ENCODE measurements at places on chromosomes 13 and 19.

DNA sequence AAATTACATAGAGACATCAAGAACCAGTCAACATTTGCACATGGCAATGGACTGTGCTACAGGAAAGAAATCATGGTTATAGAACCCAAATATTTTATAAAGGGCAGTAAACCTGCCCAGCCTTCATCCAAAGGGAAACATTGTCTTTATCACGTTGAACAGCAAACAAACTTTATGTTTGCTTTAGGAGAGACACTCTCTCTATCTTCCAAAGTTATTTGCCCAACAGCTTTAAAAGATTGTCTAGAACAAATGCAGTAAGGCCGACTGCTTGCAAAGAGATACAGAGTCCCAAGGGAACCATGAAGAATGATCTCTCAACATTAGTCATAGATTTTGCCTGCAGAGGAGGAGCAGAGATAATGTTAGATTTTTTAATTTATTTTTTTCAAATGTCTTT lies 1323.5 kb upstream of the SLC10A2 start:
- H3K27ac ChIP-seq = no peak overlapping the region
- H3K27me3 ChIP-seq = no peaks in the 10 kb centered on the region
- no peaks in the 10 kb centered on the region for H3K36me3 ChIP-seq
- no peak overlapping the region for H3K4me3 ChIP-seq
- no peak for DNase-seq
- H3K4me1 ChIP-seq = no peaks in the 10 kb centered on the region

DNA sequence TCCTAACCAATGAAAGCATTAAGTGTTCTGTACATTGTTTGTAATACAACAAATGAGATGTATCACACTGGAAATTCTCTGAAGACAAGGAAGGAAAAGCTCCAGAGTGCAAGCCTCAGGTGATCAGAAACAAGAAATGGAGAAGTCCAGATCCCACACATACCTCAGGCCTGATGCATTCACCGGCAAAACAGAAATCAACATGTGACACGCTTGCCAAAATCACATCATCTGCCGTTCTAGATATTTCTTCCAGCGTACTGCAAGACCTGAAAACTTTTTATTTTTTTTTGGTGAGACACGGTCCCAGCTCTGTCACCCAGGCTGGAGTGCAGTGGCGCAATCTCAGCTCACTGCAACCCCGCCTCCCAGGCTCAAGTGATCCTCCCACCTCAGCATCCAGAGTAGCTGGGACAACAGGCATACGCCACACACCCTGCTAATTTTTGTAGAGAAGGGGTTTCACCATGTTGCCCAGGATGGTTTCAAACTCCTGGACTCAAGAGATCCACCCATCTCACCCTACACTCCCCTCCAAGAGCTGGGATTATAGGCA lies 48.6 kb downstream of the FOXO1 start:
- no peaks in the 10 kb centered on the region for H3K36me3 ChIP-seq
- DNase-seq = no peak
- no peaks in the 10 kb centered on the region for H3K4me1 ChIP-seq
- no peak overlapping the region for H3K4me3 ChIP-seq

GRCh38 chr19:29945433-29945832 lies 3.4 kb downstream of the URI1 start:
- no peak overlapping the region for H3K4me3 ChIP-seq
- H3K27me3 ChIP-seq = no peaks in the 10 kb centered on the region
- DNase-seq = no peak

DNA sequence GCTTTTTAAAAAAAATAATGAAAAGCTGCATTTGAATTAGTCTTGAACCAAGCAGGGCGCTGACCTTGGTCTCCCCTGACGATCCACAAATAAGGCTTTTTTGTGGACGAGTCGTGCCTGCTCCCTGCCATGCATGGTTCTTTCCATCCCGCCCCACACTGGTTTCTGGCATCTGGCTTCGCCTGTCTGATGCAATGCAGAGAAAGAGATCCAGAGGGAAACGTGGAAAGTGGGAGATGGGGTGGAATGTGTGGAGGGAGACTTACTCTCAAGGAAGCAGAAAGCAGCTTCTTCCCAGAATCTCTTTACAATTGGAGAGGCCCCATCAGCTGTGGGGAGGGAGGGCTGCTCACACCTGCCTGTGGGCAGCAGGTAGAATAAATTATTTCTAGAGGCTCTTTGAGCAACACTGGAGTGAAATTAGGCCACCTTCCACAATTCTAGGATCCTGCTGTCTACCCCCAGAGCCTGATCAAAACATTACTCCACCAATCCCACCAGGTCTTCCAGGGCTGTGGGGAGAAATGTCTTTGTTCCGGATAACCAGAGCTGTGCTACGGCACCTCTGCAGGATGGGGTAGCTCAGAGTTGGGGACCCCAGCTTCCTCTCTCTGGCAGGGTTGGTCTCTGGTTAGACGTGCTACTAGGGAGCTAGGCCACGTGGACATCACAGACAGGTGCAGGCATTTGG lies 183.5 kb downstream of the UQCRFS1 start:
- no peaks in the 10 kb centered on the region for H3K4me1 ChIP-seq
- no peak overlapping the region for H3K4me3 ChIP-seq
- no peak overlapping the region for H3K27ac ChIP-seq
- no peaks in the 10 kb centered on the region for H3K27me3 ChIP-seq

DNA sequence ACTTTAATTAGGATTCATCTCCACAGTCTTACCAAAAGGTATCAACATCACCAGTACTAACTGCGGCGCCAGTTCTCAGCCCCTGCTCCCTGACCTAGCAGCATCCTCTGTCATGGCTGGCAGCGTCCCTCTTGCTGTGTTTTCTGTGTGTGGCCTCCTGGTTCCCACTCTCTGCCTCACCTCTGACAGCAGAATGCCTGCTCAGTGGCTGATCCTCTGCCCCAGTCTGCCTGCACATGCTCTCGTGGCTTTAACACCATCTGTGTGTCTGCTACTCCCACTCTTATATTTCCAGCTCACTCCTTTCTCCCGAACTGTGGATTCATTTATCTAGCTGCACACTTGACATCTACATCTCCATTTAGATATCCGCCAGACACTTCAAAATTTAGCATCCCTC lies 341.5 kb downstream of the MTUS2 start:
- H3K27ac ChIP-seq = no peak overlapping the region
- H3K4me1 ChIP-seq = no peaks in the 10 kb centered on the region
- H3K27me3 ChIP-seq = no peaks in the 10 kb centered on the region
- no peaks in the 10 kb centered on the region for H3K36me3 ChIP-seq

GRCh38 chr19:14474827-14475226 lies 327 bp downstream of the PTGER1 start:
- H3K4me3 ChIP-seq = peak overlapping the region; percentile 17
- peaks cover 27% of the 10 kb centered on the region for H3K4me1 ChIP-seq
- peak overlapping the region; percentile 59 for H3K27ac ChIP-seq
- no peak for DNase-seq

DNA sequence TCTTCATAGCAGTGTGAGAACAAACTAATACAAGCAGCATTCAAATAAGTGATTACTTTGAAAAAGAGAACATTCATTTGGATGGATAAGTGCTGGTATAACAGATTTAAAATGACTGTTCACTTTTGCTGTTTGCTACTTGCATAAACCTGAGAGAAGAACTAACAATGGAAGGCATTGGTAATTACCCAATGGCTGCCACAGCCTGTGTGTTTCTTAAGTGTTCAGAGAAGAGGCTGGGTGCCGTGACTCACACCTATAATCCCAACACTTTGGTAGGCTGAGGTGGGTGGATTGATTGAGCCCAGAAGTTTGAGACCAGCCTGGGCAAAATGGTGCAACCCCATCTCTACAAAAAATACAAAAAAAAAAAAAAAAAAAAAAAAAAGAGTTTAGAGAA lies 4.9 kb upstream of the TEX26 start:
- no peak overlapping the region for H3K27ac ChIP-seq
- no peaks in the 10 kb centered on the region for H3K4me1 ChIP-seq
- no peaks in the 10 kb centered on the region for H3K36me3 ChIP-seq
- no peak for DNase-seq
- H3K4me3 ChIP-seq = no peak overlapping the region
- H3K27me3 ChIP-seq = no peaks in the 10 kb centered on the region

DNA sequence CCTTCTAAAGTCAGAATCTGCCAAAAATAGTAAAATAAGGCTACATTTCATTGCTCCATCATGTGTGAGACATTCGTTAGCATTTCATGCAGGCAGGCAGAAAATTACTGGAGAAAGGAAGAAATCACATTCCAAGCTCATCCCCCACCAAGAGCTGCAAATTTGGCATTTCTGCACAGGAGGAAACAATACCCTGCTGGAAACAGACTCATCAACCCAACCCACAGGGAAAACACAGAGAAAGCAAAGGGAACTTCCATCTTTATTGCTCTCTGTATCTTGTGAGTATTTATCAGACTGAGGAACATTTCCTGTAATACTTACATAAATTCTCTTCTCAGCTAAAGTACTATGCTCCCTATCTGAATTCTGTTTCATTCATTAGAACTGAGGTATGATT lies 95.7 kb downstream of the KCTD12 start:
- no peak overlapping the region for H3K4me3 ChIP-seq
- no peaks in the 10 kb centered on the region for H3K27me3 ChIP-seq
- DNase-seq = no peak
- H3K36me3 ChIP-seq = no peaks in the 10 kb centered on the region
- H3K4me1 ChIP-seq = no peaks in the 10 kb centered on the region

GRCh38 chr13:98033277-98034247 lies 80.1 kb downstream of the IPO5 start:
- no peaks in the 10 kb centered on the region for H3K36me3 ChIP-seq
- no peak overlapping the region for H3K27ac ChIP-seq
- DNase-seq = no peak

DNA sequence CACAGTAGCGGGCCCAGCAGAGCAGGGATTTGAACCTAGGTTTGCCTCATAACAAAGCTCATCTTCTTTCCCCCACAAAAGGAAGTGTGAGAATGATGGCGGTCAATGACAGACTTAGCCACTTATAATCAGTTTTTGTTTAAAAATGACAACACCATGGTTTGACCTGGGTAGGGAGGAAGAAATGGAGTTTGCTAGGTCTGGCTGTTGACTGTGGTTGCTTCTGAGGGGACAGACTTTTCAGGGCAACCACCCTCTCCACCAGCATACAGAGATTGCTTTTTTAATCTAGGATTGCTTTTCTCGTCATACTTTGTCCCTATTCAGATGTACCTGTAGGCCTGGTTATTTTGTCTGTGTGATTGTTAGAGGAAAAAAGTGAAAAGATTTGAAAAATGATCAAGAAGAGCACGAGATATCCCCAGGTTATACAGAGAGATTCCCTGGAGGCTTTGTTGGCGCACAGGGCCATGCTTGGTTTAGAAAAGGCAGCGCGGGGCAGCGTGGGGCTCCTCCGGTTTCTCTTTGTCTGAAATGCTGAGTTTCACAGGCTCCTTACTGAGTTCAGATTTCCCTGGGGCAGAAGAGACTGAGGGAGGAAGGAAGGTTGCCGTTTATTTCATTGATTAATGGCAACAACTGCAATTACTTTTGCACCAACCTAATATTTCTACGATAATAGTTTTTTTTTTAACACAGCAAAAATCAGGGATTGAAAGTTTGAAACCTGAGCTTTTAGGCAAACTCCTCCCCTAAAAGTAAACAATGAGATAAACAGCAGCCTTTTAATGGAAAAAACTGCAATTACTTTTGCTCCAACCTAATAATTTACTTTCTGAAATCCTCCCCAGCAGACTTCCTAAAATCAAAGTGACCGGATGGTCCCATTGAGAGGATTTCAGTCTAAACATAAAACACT lies 97.0 kb upstream of the RNF113B start:
- DNase-seq = no peak
- no peaks in the 10 kb centered on the region for H3K36me3 ChIP-seq
- H3K27me3 ChIP-seq = no peaks in the 10 kb centered on the region
- H3K4me3 ChIP-seq = no peak overlapping the region

GRCh38 chr13:79497064-79497463 lies 16.1 kb downstream of the NDFIP2 start:
- no peaks in the 10 kb centered on the region for H3K27me3 ChIP-seq
- no peak overlapping the region for H3K4me3 ChIP-seq
- no peaks in the 10 kb centered on the region for H3K36me3 ChIP-seq
- DNase-seq = no peak
- no peaks in the 10 kb centered on the region for H3K4me1 ChIP-seq
- no peak overlapping the region for H3K27ac ChIP-seq

DNA sequence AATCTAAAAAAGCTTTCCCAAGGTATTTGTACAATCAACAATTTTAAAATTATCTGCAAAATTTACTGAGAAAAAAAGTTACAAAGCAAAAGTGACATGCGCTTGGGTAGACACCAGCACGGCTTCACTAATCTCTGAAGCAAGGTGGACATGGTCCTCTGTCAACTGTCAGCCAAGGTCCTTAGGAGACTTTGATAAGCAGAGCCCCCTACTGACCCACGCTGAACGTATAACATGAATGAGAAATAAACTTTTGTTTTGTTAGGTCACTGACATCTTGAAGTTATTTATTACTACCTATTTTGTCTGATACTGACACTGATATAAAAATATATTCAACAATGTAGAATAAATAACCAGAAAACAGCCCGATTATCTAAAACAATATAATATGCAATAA lies 100.7 kb upstream of the OBI1 start:
- no peaks in the 10 kb centered on the region for H3K4me1 ChIP-seq
- H3K4me3 ChIP-seq = no peak overlapping the region
- no peaks in the 10 kb centered on the region for H3K36me3 ChIP-seq
- no peaks in the 10 kb centered on the region for H3K27me3 ChIP-seq

DNA sequence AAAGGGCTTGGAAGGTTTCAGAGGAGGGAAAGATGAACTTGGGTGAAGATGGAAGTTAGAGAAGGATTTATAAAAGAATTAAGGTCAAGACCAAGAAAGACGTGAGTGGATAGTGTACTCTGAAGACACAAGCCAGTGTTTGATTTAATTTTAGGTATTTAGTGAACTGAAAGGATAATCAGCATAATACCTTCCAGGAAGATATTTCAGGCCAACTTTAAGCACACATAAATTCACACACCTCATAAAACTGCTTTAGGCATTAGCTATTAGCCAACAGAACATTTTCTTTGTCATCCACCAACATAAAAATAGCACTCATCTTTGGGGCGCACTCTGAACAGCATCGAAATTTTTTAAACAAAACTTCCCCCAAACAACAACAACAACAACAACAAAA lies 71.7 kb upstream of the CSNK1A1L start:
- H3K27ac ChIP-seq = no peak overlapping the region
- no peak overlapping the region for H3K4me3 ChIP-seq
- H3K36me3 ChIP-seq = no peaks in the 10 kb centered on the region
- H3K27me3 ChIP-seq = no peaks in the 10 kb centered on the region
- no peaks in the 10 kb centered on the region for H3K4me1 ChIP-seq

DNA sequence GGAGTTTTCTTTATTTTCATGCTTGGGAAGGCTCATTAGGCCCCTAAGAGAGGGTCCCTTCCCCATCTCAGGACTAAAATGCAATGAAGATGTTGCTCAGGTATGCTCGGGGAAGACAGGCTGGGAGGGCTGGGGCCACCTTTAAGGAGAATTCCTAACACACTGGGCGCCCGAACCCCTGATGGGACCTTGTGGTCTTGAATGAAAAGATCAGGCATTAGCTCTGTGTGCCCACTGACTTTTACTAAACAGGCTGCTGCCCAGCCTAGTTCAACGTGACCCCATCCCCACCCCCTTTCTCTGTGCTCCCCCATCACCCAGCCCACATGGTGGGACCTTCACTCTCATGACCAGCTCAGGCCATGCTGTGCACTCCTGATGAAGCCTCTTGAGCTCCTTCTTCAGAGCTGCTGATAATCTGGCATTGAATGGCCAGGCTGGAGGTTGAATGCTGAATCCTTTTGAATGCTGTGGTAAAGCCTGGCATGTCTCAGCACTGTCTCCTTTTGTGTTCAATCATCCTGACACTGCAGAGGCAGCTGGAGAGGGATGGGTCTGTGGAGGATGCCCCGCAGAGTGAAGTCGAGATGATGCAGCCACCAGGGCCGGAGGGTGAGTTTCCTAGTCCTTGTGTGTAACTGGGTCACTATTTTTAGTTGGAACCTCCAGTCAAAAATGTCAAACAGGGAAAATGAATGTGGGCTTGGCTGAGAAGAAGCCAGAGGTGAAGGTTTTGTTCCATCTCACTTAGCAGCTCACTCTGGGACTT lies 209.1 kb downstream of the UQCRFS1 start:
- no peaks in the 10 kb centered on the region for H3K4me1 ChIP-seq
- no peak overlapping the region for H3K4me3 ChIP-seq
- no peak for DNase-seq
- H3K27ac ChIP-seq = no peak overlapping the region
- no peaks in the 10 kb centered on the region for H3K36me3 ChIP-seq

Measured in Panc1 (cell line).